Fibroblast of skin of left quadriceps (primary cell): ENCODE measurements at places on chromosomes 3 and 15.

DNA sequence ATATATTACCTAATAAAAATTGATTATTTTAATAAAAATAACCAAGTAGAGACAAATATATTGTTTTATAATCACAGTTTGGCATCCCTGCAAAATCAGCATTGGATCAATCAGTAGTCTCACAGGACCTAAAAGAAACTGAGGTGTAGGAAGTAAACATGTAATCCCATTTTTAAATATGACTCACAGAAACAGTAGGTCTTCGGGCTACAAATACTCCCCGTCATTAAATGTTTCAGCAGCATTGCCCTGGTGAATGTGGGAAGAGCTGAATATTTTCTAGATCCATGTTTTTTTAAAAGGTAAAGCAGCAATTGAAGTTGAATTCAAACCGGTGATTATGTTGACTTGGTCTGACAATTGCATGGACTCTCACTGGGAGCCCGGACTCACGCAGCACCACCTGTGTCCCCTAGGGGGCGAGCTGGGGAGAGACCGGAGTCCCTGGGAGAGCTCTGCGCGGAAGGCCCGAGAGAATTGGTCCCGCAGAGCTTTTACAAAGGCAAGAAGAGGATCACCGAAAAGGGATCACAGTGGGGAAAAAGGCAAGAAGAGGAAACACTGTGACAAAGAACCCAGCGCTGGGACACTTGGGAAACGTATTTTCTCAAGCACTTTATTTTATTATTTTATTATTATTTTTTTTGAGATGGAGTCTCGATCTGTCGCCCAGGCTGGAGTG, 17.2 kb upstream of the USP3 start:
- DNase-seq = no peak

DNA sequence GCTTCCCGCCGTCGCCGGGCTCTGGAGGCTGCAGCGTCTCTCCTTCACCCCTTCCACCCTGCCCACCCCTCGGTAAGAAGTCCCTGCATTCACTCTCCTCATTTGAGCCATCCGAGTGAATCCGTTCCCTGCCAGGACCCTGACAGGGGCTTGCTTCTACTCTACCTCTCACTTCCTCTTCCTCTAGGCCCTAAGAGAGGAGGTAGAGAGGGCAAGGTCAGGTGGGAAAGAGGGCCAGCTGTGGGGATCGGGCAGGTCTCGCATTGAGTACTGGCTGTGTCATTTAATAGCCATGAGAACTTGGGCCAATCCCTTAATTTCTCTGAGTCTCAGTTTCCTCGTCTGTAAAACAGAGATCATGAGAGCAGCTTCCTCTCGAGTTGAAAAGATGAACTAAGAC, 283.6 kb downstream of the UACA start:
- no peak for DNase-seq

GRCh38 chr3:193809106-193809505, 216.1 kb downstream of the OPA1 start:
- DNase-seq = no peak

GRCh38 chr3:157982359-157982758, 123.9 kb downstream of the SHOX2 start:
- peak; percentile 14 for DNase-seq

DNA sequence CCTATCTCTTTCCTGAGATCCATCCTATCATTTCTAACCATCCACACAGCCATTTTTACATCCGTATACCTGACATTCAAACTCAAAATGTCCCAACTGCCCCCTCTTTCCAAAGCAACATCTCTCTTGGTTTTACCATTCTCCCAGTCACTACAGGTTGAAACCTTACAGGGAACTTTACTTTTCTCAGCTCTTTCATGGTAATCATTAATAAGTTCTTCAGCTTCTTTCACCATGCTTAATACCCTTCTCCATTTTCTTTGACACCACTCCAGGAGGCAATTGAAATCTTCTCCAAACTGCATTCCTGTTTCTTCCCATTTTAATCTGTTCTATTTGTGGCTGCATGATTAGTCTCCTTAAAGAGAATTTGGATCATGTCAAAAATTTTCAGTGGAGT, 352.5 kb downstream of the GAP43 start:
- DNase-seq = no peak
